ENCODE measurements at places on chromosomes 13 and 19.

- DNase-seq, result peak; percentile 28
Measured at GRCh38 chr19:17946965-17947784, 14.4 kb downstream of the CCDC124 start.

DNA sequence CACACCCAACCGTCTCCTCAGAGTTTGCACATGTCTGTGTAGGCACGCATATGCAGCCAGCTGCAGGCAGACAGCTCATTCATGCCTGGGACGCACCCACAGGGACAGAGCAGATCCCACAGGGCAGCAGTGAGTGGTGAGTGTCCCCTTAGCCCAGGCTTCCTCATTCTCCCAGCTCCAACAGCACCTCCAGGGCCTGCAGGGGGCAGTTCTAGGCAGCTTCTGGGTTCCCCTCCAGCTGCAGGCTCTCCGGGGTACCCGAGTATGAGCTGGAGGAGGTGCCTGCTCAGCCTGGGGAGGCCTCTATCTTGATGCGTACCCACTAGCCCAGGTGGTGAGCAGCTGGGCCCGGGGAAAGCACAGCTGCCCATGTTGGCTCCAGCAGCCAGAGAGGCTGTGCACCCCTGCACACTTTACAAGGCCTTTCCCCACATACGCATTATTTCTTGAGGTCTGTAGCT lies 1.3 kb upstream of the SHANK1 start:
- DNase-seq, result no peak

- DNase-seq, result no peak
Measured at GRCh38 chr13:53405616-53406015, 377.0 kb downstream of the OLFM4 start.

DNA sequence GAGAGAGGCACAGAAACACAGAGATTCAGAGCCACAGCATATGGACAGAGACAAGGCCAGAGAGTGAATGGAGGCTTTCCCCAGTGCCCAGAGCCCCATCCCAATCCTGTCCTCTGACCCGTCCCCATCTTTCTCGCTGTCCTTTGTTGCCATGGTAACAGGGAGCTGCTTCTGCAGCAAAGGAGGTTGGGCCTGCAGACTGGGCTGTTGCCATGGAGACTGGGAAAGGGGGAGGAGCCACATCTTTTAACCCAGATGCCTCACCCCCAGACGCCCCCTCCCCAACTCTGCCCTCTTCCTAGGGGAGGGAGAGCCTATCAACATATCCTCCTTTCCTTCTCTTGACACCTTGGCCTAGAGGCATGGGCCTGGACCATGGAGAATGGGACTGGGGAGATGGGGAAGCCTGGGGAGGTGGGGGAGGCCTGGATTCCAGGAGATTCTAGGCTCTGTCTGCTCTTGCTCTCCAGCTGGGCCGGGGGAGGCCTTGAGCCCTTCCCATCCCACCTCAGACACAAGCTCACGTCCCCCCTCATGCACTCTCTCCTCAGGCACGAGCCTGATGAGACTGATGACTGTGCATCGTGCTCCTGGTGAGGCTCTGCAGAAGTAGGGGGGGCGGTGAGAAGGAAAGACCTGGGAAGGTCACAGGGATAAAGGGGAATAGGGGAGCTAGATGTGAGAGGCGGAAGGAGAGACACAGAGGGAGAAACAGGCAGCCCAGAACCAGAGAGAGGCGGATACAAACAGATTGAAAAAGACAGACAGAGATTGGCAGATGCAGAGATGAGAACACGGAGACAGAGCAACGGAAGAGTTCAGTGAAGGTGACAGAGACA lies 2.1 kb upstream of the ATP1A3 start:
- no peak for DNase-seq

DNA sequence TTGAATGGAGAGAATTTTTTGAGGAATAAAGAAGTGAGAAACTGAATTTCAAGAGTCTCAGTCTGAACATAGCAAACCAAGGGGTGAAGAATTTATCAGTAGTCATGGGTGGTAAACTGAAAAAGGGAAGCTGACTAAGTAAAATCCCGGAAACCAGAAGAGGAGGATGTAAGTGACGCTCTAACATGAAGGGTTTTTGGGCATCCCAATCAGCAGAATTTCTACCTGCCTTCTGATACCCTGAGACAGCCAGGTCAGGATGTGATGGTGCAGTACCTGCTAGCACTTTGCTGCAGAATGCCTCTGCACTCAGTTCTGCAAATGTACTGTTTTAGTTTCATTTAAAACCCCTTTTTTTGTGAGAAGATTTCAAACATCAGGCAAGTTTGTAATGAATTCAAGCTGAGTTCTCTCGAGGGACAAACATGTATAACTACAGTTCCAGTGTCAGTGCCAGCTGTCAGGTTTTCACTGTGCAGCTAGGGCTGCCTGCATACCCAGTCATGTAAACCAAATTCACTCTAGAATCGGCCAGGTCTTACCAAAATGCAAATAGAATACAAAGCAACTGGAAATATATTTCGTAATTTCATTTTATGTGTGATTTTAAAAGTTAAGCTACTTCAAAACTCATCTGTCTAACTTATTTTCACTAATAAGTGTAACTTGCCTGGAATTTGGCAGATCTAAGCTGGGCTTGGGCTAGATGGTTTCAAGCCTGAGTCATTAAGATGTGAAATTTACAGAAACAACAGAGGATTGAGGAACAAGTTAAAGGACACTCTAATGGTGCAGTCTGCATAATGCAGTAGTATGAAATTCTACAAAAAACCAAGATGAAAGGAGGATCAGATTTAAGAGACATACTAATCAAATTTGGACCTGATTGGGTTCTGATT lies 13.8 kb downstream of the METTL21C start:
- no peak for DNase-seq

GRCh38 chr19:4722671-4723594 lies 709 bp downstream of the DPP9 start:
- peak; percentile 5 for DNase-seq

DNA sequence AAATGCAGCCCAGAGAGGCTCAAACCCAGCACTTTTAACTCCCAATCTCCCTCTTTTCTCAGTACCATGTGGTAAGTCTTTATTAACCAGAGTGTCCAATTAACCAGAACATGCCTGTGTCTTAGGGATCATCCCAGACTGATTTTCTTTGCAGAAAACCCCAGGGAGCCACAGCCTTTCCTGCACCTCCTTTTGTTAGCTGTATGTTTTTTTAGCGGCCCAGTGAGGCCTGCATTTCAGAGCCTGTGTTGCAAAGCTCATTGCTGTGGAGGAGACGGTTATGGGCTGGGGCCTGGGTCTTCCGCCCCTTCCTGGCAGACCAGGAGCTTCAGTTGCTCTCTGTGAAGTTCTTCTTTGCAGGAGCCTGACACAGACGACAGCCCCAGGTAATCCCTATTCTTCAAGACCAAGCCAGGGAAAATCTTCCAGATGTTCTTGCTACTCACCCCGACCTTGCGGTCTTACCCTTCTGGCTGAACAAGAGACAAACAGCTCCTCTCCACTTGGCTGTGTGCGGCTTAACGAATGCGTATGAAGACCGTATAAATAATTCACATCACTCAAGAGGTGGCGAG lies 70.7 kb upstream of the TSHZ3 start:
- DNase-seq, result no peak

DNA sequence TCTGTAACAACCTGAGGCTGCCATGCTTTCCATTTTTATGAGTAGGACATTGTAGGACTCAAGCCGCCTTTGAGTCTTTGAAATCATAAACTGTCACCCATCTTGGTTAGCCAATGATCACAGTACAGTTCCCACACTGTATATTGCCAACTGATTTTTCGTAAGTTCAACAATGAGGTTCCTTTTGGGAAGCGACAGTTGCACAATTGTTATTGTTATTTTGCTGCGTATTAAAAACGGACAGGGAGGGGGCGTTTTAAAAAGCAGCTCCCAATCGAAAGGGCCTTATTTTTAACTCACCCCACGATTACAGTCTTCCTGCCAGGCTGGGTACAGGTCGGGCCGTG lies 601 bp downstream of the SLC46A3 start:
- no peak for DNase-seq
